Type B pancreatic cell (in vitro differentiated cells): ENCODE measurements at places on chromosomes 2 and 18. TPM values are rescaled to one million over a fixed set of nuclear protein-coding genes. Genes with fewer than 3 reads are reported as not detected.

DNA sequence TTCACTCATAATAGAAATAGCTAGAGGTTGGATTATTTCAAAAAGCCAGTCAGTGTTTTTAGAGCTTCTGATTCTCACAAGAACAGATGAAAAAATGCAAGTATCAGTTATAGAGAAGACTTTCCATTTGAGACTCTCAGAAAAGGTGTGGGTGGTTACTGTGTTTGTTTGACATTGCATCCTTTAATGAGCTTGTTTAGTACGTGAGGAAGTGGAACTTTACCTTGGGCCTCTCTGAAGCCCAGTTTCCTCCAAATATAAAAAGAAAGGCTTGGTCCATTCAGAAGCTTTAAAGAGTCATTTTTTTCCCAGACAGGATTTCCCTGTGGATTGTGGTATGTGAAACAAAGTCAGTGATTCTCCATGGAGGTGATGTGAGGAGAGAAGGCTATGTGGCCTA is 89.9 kb upstream of the RANBP2 start:
- no peak overlapping the region for H3K27ac ChIP-seq
- no peaks in the 10 kb centered on the region for H3K27me3 ChIP-seq
- no peak overlapping the region for H3K4me3 ChIP-seq
- peaks cover 33% of the 10 kb centered on the region for H3K4me1 ChIP-seq
- no peak for DNase-seq
- H3K36me3 ChIP-seq, result no peaks in the 10 kb centered on the region

DNA sequence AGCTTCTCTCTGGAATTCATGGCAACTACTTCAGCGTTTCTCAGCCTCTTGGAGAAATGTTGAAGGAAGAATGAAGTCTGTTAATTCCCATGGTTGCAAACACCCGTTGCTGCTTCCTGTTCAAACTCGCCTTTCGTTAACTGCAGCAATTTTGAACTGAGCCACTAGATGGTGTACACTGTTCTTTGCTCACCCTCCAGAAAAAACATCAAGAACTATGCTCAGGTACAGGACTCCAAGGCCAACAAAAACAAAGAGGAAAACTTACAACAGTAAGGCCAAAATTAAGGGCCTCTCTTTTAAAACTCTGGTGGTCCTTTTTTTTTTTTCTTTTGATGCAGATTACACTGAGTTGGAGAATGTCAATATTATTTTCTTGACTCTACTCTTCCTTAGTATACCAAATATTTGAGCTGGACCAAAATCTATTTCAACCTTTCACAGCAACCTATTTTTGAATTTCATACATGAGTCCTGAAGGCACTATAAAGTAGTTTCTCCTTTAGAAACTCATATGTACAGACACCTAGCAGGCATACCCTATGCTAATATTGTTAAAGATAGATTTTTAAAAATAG is 58.2 kb downstream of the KLHL14 start:
- H3K4me1 ChIP-seq, result peaks cover 3% of the 10 kb centered on the region
- H3K36me3 ChIP-seq, result no peaks in the 10 kb centered on the region
- no peak for DNase-seq
- no peak overlapping the region for H3K4me3 ChIP-seq

DNA sequence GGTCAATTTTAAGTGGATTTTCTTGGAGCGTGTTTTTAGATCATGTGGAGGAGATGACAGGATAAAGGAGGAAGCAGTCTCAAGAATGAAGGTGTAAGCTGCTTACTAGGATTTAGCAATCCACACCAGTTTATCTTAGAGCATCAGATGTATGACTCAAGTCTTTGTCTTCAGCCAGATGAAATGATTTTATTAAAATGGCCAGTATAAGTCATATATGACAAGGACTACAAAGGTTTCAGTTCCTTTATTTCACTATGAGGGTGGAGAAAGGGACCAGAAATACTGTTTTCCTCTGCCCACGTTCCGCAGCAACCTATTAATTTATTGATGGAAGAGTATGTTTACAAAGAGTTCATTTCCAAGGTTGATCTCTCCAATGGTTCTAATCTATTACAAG is 970.5 kb upstream of the SLC39A10 start:
- no peak for DNase-seq
- H3K4me3 ChIP-seq, result no peak overlapping the region
- no peaks in the 10 kb centered on the region for H3K36me3 ChIP-seq
- H3K27me3 ChIP-seq, result peaks cover 4% of the 10 kb centered on the region
- H3K4me1 ChIP-seq, result no peaks in the 10 kb centered on the region

CENPA gene
- 9.0 and 24.7 TPM in 2 replicates for total RNA-seq

SCYGR8 gene
- total RNA-seq, result not detected in 2 replicates
